Fibroblast of gingiva (primary cell): ENCODE measurements at places on chromosomes 1 and 21.

DNA sequence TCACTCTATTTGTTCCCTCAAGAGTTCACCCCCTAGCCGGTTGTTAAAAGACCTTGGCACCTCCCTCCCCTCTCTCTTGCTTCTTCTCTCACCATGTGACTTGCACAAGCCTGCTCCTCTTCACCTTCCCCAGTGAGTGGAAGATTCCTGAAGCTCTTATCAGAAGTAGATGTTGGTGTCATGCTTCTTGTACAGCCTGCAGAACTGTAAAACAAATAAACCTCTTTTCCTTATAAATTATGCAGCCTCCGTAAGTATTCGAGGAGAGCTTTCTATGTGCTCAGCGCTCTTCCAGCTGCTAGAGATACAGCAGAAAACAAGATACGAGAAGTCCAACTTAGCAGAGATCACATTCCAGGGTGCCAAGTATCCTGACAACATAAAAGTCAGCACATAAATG lies 147.0 kb upstream of the RUNX1 start:
- no peak for DNase-seq

- no peak for DNase-seq
These were observed 243.4 kb downstream of the NUF2 start for GRCh38 chr1:163565166-163565565.

DNA sequence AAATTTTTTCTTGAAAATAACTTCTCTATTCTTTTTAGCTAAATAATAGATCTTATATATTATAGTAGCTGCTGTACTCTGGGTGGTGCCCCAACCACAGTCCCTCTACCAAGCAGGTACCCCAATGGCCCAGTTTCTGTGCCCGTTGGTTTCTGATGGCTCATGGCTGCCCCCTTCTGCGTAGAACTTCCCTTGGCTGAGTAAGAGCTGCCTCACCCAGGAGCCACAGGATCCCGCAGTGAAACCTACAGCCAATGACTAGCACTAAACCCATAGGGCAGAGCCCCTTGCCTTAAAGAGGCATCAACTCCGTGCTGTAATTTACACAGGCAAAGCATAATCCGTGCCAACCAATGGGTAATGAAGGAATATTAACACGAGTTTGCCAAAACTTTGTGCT lies 247.5 kb downstream of the USH2A start:
- DNase-seq, result no peak

- DNase-seq, result no peak
These were observed 187.1 kb downstream of the NRIP1 start for GRCh38 chr21:14877581-14878228.

GRCh38 chr1:152774875-152775274 lies at the start of gene LCE1F:
Gene LCE1F (plus strand): TSS chr1:152775140. CDS start chr1:152776372, 1,232 bp downstream.
- no peak for DNase-seq

GRCh38 chr1:218447010-218447689 lies 102.0 kb downstream of the TGFB2 start:
- DNase-seq, result no peak

DNA sequence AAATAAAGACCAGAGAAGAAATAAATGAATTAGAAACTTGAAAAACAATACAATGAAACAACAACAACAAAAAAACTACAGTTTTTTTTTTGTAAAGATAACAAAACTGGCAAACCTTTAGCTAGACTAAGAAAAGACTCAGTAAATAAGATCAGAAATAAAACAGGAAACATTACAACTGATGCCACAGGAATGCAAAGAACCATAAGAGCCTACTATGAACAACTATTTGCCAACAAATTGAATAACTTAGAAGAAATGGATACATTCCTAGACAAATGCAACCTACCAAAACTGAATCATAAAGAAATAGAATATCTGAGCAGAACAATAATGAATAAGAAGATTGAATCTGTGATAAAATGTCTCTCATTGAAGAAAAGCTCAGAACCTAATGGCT lies 742.0 kb downstream of the ADGRL2 start:
- peak; percentile 36 for DNase-seq

GRCh38 chr1:222736470-222736869 lies 532 bp upstream of the FAM177B start:
- no peak for DNase-seq

GRCh38 chr1:43039228-43040055 lies 80.8 kb upstream of the SLC2A1 start:
- no peak for DNase-seq

GRCh38 chr1:106944721-106945120 lies 111.8 kb upstream of the PRMT6 start:
- DNase-seq, result peak; percentile 60

DNA sequence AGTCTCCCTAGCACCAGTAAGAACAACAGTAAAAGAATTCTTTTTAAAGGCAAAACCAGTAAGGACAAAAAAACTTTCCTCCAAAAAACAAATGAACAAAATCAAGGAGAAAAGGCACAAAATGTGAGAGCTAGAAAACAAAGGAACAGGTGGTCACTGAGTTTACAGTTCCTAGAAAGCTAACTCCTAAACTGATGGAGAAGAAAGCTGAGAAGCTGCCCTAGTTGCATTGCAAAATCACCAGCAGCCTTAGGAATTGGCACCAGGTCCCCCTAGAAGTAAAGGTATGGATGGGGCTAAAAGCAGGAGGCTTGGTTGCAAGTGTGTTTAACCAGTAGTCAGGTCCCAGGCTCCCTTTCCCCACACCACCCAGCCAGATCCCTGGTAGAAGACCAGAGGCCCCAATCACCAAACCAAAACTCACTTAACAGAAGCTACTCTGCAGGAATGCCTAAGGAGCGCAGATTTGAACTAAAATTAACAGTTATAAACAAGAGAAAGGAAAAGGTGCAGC lies 47.6 kb downstream of the RAB3GAP2 start:
- DNase-seq, result no peak

- DNase-seq, result peak; percentile 78
These were observed 426.7 kb upstream of the RUNX1 start for GRCh38 chr21:35475762-35476161.

DNA sequence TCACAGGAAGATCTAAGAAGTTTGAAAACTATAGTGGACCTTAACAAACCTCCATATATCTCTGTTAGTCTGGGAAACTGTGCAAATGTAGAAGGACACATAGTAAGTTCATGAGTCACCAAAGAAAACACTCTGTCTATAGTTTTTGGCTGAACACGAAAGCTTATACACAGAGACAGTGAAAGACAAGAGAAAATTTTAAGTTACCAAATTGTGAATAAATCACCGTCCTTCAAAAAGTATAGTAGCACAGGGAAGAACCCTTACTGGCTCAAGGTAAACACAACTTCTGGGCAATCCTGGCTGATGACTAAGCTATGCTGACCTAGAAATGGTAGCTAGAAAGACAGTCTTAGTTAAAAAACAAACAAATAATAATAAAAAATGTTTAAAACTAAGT lies 1057.9 kb downstream of the AMY1C start:
- no peak for DNase-seq

GRCh38 chr1:38088791-38089190 lies 42.2 kb upstream of the POU3F1 start:
- no peak for DNase-seq

- DNase-seq, result no peak
These were observed 668.2 kb upstream of the BRINP3 start for GRCh38 chr1:191145834-191146233.

DNA sequence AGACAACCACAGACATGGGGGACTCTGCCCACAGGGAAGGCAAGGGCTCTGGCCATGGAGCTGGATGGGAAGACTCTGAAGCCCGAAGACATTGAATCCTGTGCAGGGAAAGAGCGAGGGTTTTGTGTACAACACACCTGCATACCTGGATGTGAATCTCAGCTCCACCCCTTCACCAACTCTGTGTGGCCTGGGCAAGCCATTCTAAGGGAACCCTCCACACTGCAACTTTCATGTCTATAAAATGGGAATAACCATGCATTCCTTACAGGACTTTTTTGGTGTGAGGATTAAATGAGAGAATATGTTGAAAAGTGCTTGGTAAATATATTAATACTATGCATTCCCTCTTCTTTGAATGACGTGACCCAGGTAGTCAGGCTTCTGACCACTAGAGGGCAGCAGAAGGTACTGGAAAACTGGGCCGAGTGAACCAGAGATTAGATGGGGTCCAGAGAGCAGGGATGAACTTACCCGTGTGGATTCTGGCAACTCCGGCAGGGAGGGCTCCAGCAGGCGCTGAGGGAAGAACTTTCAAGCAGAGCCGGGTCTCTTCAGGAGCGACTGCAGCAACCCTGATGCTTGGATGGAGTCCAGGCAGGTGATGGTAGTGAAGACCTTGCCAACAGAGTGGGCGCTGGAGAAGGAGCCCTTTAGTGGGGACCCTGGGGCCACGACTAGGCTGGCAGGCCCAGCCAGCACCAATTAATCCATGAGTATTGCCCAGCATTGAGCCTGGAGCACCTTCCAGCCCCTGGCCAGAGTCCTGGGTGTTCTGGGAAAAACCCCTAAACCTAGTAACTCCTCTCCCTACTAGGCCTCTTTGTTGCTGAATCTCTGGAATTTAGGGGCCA lies 834 bp upstream of the ELF3 start:
- peak; percentile 55 for DNase-seq

DNA sequence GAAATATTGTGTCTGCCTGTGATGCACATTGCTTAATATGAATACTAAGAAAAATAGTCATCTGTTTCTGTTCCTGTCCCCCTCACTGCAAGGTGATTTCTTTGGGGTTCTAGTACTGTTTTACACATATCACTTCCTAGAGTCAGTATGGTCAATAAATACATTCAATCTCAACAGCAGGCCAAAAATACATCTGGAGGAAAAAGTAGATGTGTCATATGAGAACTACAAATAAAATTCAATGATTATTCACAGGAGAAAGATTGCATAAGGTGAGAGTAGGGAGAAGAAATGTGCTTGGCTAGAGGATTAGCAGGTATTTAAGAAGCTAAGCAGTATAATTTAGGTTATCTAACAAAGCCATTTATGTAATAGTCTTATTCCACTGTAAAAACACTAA lies 45.3 kb upstream of the SAMSN1 start:
- no peak for DNase-seq

GRCh38 chr1:152907686-152908601 lies at the start of gene IVL:
Gene IVL (plus strand): TSS chr1:152908546. CDS start chr1:152909798, 1,252 bp downstream.
- DNase-seq, result no peak

- DNase-seq, result no peak
These were observed 9.0 kb downstream of the RPF1 start for GRCh38 chr1:84488107-84488506.

- DNase-seq, result no peak
These were observed 79.5 kb downstream of the DISP1 start for GRCh38 chr1:222894331-222894730.

DNA sequence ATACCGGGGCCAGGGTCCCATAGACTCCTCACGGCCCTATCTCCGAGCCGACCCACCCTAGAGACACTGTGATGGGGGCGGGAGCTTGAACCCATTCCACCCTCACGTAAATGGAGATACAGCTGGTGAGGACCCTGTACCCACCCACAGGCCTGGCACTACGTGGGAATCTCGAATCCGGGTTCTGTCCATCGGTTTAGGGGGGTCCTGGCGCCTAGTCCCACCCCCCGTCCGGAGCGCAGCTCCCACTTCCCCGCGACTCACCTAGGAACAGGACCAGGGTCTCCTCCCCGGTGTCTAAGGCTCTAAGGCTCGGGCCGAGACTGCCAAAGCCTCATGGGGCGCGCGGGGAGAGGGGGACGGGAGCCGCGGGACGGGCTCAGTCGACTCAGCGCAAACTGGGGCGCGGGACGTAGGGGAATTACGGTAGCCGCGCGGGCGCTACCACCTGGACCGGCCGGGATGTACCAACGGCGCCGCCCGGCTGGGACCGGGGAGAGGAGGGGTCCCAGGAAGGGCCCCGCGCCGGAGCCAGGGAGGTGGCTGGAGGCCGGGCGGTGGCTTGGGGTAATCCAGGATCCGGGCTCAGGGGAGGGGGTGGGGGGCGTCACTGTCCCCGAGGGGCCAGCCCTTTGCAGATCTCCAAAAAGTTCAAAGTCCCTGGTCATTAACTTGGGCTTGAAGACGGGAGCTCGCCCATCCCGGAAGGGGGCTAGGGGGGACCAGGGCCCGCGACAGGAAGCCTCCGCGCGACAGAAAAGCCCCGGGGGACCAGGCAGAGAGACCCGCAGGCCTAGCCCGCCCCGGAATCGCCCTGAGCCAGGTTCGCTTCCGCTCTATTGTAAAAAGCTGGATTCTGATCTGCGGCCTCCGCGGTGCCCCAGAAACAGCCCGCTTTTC lies 1.0 kb downstream of the PLEKHG5 start:
- DNase-seq, result peak; percentile 70

- peak; percentile 70 for DNase-seq
These were observed 11.3 kb upstream of the BMP8B start for GRCh38 chr1:39799770-39800470.

- no peak for DNase-seq
These were observed 55.3 kb downstream of the MRPS6 start for GRCh38 chr21:34128674-34129038.

DNA sequence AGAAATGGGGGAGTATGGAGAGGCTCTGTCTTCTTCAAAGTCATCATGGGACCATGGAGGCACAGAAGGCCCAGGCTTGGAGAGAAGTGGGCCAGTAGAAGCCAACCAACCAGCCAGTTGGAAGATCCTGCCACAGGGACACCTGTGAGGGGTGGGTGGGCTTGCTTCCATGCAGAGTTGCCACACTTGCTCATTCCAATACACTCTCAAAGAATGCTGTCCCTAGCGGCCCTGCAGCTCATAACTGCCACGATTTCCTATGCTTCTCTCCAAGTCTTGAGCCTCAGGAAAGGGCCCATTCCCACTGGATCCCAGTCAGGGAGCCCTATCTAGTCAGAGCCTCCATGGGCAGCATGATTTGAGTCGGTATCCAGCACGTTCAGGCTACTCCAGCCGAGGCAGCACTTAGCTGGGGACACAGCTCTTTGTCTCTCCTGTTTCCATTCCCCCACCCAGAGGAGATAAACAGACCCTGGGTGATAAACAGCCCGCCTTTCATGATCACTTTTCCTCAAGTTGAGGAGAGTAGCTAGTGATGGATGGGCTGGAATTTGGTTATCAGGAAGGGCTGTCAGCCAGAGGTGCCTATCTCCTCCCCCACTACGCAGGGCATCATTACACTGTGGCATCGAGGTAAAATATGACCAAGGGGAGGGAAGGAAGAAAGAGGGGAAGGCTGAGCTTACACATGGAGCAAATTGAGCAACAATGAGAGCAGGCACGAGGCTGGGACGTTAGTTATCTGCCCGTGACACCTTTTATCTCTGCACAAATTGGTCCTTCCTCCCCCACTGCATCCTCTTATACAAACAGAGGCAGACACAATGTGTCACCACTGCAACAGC lies 64.6 kb downstream of the ERI3 start:
- no peak for DNase-seq

GRCh38 chr1:79497193-79497773 lies 490.8 kb upstream of the ADGRL4 start:
- peak; percentile 30 for DNase-seq

- DNase-seq, result no peak
These were observed 711 bp downstream of the TRNP1 start for GRCh38 chr1:26994020-26994786.

GRCh38 chr1:29176576-29176975 lies 5.1 kb downstream of the SRSF4 start:
- DNase-seq, result peak; percentile 27

DNA sequence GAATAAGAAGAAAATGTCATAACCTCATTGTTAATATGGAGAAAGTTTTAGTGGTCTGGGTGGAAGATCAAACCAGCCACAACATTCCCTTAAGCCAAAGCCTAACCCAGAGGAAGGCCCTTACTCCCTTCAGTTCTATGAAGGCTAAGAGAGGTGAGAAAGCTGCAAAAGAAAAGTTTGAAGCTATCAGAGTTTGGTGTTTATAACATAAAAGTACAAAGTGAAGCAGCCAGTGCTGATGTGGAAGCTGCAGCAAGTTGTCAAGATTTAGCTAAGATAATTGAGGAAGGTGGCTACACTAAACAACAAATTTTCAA lies 67.6 kb upstream of the BCL9 start:
- DNase-seq, result no peak
